ENCODE measurements at places on chromosomes 1 and 21.

- DNase-seq, result no peak
Measured at GRCh38 chr1:207849646-207850045, 61.3 kb downstream of the CD34 start.

DNA sequence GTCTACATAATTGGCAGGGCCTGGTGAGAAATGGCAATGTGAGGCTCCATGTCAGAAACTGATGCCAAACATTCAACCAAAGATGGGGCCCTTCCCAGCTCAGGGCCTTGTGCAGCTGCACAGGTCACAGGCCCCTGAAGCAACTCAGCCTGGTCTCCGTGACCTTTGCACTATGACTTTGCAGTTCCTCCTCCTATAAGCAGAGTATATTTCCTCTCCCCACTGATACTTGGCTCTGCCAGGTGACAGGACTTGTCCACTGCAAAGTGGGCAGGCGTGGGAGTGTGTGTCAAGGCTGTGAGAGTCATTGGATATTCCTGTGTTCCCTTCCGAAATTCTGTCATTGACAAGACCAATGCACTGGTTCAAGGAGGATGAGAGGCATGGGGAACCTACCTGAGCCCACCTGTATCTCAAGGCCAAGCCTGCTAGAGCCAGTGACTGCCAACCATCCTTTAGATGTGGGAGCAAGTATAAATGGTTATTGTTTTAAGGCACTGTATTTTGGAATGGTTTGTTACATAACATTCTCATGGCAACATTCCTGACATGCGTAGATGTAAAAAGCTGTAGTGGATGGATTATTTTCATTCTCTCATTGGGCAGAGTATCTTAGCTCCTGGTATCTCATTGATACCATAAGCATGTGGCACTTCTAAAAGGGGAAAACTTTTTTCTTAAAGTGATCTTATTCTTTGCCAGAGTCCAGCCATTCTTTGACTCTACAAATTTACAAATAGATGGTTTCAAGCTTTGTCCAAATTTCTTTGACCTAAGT, 75.2 kb downstream of the CNIH3 start:
- DNase-seq, result no peak

DNA sequence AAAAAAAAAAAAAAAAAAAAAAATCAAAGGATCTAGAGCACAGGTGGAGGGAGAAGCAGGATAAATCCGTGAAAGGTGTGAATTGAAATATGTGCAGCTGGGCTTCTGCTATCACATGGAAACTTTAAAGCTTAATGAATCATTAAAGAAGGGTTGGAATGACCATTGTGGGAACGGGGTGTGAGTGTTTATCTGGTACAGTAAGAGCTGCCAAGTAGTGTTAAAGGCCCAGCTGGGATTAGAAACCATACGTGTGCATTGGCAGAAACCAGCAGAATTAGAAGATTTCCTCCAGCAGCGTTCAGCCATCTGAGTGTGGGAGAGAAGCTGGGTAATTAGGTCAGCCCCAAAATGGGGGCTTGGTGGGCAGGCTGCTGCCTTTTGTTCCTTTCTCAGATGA, 13.5 kb downstream of the FALEC start:
- no peak for DNase-seq

GRCh38 chr1:156781585-156782186, 14.4 kb downstream of the PRCC start:
- DNase-seq, result no peak

GRCh38 chr1:190104961-190105360, 372.7 kb downstream of the BRINP3 start:
- DNase-seq, result no peak

- no peak for DNase-seq
Measured at GRCh38 chr1:46784666-46785065, 14.2 kb upstream of the CYP4B1 start.

GRCh38 chr1:166884040-166884642, 8.1 kb upstream of the TADA1 start:
- peak; percentile 55 for DNase-seq
